Caudate nucleus (tissue), 63 donors: ENCODE measurements at places on chromosomes 7 and 10.

DNA sequence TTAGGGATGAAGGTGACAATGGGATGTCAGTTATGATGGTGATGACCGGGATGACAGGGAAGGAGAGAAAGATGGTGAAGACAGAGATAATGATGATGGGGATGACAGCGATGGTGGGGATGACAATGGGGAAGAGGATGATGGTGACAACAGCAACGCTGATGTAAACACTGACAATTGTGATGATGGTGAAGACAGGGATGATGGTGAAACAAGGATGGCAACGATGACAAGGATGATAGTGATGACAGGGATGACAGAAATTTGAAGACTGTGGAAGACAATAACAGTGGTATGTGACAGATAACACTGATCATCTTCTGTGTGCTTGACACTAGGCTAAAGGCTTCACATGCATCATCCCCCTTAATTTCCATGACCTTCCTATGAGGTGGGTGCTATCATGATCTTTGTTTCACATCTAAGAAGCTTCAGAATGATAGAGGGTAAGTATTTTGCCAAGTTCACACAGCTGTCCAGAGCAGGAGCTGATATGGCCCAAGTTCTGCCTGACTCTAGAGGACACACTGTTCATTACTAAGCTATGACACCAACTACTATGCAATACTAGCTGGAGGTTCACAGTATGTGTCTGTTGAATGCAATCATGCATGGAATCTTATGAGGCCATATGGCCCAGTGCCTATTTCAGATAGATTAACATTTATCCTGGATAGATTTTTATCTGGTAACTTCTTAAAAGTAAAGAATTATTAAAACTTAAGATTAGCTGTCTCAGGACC, 105.6 kb downstream of the RNLS start:
- DNase-seq: no peak

- no peak for DNase-seq
Measured at GRCh38 chr10:16195178-16195769, 241.5 kb upstream of the PTER start.

DNA sequence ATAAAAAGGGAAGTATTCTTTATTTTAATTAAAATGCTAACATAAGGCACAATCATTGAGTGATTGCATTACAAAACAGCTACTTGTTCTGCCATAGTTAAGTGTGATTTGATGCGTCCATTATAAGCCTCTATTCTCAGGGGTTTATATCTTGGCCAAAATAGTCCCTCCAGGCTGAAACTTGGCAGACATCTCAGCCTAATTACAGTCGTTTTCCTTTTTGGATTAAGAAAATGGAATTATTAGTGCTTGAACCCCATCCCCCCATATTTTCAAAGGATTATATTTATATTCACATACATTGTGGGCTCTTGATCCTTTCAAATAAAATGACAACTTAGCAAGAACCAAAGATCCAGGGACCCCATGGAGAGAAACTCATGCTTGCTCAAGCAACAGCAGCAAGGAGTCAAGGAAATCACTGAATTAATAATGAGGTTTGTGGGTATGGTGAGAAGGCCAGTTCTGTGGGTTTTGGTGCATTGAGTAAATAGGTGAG, 66.7 kb upstream of the NEUROD6 start:
- no peak for DNase-seq

- no peak for DNase-seq
Measured at GRCh38 chr7:37728747-37729146, 45.2 kb downstream of the GPR141 start.

GRCh38 chr10:75508814-75509306, 77.4 kb downstream of the LRMDA start:
- no peak for DNase-seq

GRCh38 chr7:144957998-144958397, 122.1 kb upstream of the TPK1 start:
- DNase-seq: no peak

- no peak for DNase-seq
Measured at GRCh38 chr7:157687158-157687557, 350.4 kb downstream of the DNAJB6 start.

GRCh38 chr10:114544045-114544659, 113.9 kb downstream of the ABLIM1 start:
- no peak for DNase-seq

DNA sequence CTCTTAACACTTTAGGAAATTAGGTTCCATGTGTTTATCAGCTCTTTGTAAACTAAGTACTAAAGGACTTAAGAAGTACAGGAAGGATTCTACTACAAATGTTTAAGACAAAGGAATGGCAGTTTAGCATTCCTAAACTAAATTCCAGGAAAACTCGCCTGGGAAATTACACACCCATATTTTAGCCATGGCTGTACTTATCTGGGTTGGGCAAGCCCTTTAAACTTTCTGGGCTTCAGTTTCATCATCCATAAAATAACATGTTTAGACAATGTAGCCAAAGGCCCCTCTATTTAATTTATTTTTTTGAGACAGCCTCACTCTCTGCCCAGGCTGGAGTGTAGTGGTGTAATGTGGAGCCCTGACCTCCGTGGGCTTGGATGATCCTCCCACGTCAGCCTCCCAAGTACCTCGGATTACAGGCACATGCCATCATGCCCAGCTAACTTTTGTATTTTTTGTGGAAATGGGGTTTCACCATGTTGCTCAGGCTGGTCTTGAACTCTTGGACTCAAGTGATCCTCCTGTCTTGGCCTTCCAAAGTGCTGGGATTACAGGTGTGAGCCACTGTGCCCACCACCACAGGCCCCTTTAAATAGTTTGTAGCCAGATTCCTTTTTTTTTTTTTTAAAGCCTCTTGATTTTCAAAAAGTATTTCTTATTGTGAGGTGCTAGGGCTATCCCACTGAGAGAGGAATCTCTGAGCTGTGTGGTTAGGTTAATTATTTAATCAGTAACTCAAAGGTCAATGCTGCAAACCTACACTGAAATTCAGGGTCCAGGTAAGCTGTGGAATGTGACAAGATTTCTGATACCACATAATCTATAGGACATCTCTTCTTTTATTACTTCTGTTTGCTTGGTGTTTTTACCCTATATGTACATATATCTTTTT, 32.1 kb downstream of the TMEM60 start:
- DNase-seq: no peak

- DNase-seq: peak; percentile 12
Measured at GRCh38 chr7:34156336-34156735, 251.0 kb downstream of the BMPER start.

- no peak for DNase-seq
Measured at GRCh38 chr7:77393261-77393660, 22.9 kb downstream of the GSAP start.

DNA sequence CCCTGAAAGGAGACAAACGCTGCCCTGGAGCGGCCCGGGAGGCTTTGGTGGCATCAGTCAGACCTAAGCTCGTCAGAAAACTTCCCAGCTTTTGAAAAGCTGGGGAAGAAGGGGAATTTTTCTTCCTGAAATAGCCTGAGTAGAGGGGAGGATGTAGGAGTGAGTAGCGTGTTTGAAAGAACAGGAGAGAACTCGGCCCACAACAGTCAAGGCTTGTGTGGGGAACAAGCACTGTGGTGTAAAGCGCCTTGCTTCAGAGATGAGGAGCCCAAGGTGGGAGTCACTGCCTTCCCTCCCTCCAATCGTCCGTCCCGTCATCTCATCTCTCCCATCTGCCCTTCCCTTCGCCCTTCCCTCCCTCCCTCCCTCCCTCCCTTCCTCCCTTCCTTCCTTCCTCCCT, 273.3 kb downstream of the CAMK1D start:
- no peak for DNase-seq

GRCh38 chr7:140616328-140616727, 24.3 kb downstream of the DENND2A start:
- no peak for DNase-seq

- peak; percentile 92 for DNase-seq
Measured at GRCh38 chr7:140696680-140697446, at the start of gene NDUFB2. Gene NDUFB2, plus strand, starts transcription at chr7:140696708. Its CDS starts 37 bp downstream, at chr7:140696745.

- DNase-seq: no peak
Measured at GRCh38 chr7:80453699-80454340, 58.0 kb downstream of the GNAT3 start.

GRCh38 chr10:77512219-77512578, 125.4 kb downstream of the KCNMA1 start:
- DNase-seq: no peak

GRCh38 chr7:157228864-157229422, 90.2 kb downstream of the UBE3C start:
- DNase-seq: no peak

DNA sequence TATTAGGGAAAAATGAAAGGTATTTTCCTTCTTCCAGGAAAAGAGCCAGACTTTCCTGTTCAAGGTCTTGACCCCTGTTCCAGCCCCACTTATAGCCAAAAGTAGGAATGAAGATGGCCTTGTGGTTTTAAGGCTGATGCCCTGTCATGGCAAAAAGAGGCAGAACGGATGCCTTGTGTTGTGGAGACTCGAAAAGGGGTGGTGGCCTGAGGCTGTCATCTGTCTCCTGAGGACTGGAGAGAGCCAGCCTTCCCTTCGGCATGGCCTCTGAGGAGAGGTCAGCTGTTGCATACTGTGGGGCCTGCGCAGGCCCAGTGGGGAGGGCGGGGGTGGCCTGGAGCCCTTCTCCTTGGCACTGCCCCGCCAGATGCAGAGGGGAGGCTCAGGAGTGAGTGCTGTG, 166.0 kb upstream of the EEPD1 start:
- DNase-seq: no peak

DNA sequence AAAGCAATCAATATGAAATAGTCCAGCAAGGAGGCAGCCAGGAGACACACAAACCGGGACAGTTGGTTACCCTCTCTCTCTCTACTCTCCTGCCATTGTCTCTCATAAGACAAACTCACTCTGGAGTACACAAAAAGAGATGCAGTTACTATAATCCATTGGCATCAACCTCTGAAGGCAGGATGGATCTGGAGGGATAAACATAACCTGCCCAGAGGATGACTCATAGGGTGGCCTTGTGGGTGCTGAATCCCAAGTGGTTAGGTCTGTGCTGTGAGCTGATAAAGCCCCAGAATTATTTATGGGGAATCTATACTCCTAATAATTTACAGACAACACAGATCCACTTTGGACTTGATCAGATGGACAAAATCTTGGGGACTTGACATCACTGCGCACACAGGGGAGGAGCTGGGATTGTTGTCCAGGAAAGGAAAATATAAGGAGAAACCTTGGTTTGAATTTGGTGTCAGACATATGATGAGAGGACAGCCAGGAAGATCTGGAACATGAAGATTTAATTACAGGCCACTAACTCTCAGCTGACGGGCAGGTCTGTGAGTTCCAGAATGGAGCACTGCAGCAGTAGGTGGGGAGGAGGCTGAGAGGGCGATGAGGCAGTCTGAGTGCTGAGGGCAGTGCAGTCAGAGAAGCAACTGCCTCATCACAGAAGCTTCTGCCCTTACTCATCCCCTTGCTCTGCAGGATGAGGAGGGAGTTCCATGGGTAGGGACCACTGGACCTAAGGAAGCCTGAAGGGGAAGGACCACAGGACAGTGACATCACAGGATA, 113.9 kb upstream of the PRSS58 start:
- no peak for DNase-seq

DNA sequence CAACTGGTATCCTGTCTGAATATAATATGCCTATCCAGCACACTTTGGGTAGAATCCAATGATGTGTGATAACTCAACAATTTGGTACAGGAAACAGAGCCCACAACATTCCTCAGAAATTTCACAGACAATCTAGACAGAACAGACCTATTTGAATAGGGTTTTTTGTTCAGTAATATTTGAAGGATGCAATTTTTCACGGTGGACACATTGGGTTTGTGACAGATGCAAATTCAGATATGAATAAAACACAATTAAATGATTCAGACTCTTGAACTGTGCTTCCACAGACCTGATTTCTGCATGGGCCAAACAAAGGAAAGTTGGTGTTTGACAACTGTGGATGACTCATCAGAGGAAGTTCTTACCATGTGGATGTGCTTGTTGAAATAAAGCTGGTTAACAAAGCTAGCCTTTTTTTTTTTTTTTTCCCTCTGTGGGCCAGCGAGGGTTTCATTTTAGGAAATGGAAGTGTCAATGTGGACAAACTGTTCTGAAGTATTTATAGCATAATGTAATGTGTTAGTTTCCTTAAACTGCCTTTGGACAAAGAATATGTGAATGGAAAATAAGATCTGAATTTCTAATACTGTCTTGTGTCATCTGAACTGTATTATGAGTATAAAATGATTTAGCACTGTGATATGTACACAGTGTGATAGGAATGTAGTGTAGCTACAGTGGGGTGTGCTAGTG, 43.2 kb upstream of the FAM133B start:
- DNase-seq: no peak

DNA sequence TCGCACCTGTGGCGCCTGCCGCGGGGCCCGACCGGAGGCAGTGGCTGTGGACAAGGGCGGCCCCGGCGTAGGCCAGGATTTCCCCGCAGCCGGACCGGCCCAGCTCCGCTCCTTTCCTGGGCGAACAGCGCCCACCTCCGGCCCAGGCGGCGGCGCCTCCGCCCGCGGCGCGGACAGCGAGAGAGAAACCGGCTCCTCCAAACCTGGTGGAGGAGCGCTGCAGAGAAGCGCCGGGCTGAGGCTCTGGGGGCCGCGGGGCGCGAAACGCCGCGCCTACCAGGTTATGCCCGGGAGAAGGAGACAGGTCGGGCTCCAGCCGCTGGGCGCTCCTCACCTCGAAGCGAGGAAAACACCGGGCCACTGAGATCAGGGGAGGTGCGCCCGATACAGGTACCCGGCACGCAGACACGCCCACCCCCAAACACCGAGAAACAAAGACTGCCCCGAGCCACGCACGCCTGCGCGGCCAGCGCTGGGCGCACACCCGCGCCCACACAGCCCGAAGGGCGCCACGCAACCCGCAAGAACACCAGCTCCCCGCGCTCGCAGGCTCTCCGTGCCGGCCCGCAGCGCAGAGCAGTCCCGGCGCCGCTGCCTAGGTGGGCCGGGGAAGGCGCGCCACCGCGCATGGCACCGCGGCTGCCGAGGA, 3.3 kb downstream of the GRID1 start:
- DNase-seq: no peak

DNA sequence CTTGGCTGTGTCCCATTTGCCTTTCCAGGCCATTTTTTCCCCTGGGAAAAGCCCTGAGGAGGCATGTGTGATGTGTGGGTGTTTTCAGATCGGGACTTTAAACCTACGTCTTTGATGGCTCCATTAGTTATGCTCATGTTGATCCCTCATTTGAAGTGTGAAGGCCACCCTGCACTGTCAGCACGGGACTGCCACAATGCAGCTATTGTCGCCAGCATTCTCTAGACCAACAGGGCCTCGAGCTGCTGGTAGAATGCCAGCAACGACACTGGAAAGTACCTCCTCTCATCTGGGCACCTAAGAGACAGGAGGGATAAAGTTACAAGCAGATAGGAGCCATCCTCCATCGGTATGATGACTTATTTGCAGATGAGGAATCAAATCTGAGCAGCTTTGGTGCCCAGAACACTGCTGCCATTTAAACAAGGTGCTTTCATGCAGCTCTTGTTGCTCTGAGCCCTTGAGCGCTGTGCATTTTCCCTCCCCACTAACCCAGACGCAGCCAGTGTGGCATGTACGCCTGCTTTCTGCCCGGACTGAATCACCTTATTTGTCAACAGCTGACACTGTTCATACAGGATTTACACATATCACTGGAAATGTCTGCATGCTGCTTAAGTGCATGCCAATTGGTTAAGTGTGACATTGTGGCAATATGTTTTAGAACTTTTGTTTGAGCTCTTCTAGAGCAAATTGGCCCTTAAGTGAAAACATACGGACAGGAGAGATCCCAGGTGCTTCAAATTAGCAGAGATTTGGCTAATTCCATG, 175.0 kb upstream of the PITRM1 start:
- no peak for DNase-seq
